ENCODE measurements at places on chromosomes 13 and 19.

DNA sequence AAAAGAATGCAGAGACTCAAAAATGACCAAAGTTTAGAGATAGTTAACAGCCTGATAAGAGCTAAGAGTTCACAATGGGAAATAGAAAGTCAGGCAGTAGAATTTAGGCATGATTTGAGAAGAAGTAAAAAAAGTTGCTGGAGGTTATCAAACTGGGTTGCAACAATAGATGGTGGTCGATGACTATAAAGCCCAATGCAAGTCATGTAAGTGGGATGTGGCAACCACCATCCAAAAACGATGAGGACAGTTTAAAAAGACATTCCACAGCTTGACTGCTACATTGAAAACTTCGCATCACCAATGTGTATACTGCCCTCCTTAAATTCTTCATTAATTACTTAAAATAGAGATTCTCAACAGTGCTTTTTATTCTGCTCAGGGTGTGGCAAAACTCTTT is 19.7 kb downstream of the ELF1 start:
- no peak for DNase-seq

- peak; percentile 23 for DNase-seq
Measured at GRCh38 chr13:112450904-112451240, 74.7 kb downstream of the SPACA7 start.

GRCh38 chr13:68380041-68380973 is 1150.2 kb upstream of the PCDH9 start:
- DNase-seq = no peak

- DNase-seq = no peak
Measured at GRCh38 chr19:52943134-52943883, 19.4 kb downstream of the ZNF816 start.

GRCh38 chr13:27965740-27966640 is 3.1 kb downstream of the CDX2 start:
- no peak for DNase-seq

GRCh38 chr13:51559946-51560735 is 24.1 kb upstream of the WDFY2 start:
- DNase-seq = peak; percentile 53

DNA sequence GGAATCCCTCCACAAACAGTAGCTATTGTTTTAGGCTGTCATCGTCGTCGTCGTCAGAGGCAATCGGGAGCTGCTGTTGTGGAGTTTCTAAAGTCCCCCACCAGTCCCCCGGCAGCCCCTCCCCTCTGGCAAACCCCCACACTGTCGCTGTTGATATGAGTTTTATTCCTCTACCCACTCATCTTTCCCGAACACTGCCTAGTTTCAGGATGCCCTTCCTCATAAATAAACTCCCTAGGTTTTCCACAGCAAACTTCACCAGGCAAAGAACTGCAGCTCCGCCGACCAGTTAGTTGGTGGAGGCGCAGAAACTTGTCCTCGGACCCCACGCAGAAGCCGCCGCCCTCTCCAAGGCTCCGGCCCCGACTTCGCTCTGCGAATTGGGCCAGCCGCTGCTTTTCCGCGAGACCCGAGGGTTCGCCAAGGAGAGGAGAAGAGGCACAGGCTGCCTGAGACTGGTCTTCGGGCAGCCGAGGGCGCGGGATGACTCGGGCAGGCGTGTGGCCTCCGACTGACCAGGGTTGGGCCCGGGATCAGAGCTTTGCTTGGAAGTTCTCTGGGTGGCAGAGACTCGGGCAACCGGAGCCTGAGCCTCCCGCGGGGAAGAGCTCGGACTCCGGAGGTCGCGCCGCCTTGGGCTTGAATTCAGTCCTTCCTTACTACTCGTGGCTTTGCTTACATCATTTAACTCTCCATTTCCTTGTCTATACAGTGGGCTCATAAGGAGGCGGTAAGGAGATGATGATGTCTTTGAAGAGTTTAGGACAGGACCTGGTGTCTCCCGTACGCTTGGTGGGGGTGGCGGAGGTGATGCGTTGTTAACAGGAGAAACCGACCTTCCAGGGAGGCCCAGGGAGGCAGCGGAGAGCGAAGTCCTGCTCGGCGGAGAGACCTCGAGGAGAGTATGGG is 7.9 kb downstream of the PDX1 start:
- peak; percentile 58 for DNase-seq

GRCh38 chr19:51271067-51271466 is 20.2 kb downstream of the SIGLECL1 start:
- DNase-seq = no peak

DNA sequence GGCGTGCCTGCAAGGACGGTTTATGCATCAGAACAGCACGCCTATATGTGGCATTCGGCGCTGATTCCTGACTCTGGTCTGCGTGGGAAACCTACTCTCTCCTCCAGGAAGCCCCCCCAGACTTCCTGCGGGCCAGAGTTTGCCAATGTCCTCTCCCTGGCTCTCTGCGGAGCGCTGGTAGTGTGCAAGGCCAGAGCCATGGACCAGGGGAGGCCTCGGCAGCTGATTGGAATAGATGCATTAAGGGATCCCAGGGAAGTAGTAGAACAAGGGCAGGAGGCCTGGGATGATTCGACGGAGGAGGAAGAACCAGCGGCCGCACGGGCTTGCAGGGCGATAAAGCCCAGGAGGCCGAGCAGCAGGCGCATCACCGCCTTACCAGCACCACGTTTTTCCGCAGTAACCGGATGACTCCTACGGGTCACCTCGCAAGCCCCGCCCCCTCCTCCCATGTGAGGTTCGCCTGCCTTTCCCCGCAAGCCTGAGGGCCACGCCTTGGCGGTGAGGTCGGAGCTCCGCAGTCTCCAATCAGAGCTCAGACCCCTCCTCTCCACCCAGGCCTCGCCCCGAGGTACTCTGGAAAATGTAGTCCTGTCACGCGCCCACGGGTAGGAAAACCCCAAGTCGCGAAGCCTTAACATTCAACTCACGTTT is 5.0 kb downstream of the CLEC11A start:
- DNase-seq = peak; percentile 92

GRCh38 chr13:30846311-30846710 is 59.8 kb upstream of the MEDAG start:
- DNase-seq = no peak

GRCh38 chr13:109333893-109334651 is 452.3 kb downstream of the IRS2 start:
- no peak for DNase-seq

- no peak for DNase-seq
Measured at GRCh38 chr19:28691683-28692082, 521.3 kb downstream of the UQCRFS1 start.

DNA sequence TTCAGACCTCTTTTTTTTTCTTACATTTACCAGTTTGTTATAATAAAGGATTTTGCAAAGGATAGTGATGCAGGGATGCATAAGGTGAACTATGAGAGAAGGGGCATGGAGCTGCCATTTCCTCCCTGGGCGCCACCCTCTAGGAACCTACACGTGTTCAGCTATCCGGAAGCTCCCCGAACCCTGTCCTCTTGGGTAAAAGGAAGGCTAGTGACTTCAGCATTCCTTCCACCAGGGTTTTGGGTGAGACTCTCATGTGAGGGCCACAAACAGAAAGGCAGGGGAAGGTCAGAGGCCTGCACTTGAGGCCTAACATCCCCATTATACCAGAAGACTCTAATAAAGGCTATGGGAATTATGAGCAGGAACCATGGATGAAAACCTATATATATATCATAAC is 57.3 kb downstream of the IFT88 start:
- DNase-seq = no peak

- DNase-seq = no peak
Measured at GRCh38 chr13:75454497-75454896, 27.5 kb downstream of the TBC1D4 start.

- no peak for DNase-seq
Measured at GRCh38 chr19:9139609-9140158, 513 bp upstream of the ZNF317 start.

- DNase-seq = no peak
Measured at GRCh38 chr19:34974646-34975045, 10.6 kb upstream of the ZNF792 start.

DNA sequence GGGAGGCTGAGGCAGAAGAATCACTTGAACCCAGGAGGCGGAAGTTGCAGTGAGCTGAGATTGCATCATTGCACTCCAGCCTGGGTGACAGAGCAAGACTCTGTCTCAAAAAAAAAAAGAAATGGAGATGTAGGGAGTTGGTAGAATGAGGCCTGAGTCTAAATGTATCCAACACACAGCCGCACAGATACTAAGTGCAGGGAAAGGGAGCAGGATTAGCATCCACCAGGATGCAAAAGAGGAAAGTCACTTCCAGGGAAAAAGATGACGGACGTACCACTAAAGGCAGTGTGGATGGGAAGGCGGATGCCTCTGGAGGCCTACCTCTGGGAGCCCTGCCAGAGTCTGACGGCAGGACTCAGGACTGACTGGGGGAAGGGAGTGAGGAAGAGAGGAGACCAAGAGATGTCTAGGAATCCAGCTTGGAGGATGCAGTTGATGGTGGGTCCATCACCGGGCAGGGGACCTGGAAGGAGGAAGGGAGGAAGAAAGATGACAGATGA is 6.8 kb downstream of the FAM98C start:
- DNase-seq = no peak

DNA sequence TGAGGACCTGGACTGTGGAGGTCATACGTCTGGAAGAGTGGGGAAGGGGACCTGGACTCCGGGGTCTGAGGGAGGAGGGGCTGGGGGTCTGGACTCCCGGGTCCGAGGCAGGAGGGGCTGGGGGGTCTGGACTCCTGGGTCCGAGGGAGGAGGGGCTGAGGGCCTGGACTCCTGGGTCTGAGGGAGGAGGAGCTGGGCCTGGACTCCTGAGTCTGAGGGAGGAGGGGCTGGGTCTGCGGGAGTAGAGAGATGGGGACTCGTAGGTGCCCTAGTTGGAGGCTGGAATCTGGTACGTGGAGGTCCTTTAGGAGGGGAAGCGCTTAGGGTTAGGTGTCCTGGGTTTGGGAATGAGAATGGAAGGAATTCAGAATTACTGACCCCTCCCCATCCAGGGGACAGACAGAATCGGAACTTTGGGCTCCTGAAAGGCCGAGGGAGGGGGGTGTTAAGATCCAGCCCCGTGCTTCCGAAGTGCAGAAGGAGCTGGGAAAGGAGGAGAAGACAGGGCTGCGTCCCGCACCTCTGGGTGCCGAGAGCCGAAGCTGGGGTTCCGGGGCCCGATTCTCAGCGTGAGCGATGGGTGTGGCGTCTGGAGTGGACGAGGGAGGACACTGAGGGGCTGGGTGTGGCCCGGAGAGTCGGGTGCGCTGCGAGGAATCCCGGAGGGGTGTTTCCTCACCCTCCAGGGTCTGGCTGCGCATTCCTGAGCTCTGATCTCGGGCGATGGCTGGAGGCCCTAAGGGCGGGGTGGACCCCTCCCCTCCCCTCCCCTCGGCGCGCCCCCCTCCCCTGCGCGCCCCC is 608 bp downstream of the MYADM start:
- DNase-seq = peak; percentile 89

DNA sequence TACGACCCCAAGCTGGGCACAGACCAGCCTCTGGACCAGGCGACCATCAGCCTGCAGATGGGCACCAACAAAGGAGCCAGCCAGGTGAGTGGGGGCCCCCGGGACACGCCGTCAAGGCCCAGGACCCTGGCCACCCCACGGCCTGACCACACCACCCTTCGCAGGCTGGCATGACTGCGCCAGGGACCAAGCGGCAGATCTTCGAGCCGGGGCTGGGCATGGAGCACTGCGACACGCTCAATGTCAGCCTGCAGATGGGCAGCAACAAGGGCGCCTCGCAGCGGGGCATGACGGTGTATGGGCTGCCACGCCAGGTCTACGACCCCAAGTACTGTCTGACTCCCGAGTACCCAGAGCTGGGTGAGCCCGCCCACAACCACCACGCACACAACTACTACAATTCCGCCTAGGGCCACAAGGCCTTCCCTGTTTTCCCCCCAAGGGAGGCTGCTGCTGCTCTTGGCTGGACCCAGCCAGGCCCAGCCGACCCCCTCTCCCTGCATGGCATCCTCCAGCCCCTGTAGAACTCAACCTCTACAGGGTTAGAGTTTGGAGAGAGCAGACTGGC is 9.6 kb downstream of the ELOF1 start:
- DNase-seq = no peak

DNA sequence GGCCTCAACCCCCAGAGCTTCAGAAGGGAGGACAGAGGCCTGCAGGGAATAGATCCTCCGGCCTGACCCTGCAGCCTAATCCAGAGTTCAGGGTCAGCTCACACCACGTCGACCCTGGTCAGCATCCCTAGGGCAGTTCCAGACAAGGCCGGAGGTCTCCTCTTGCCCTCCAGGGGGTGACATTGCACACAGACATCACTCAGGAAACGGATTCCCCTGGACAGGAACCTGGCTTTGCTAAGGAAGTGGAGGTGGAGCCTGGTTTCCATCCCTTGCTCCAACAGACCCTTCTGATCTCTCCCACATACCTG is 969 bp upstream of the CEACAM5 start:
- no peak for DNase-seq

GRCh38 chr19:56810260-56810659 is 30.3 kb downstream of the PEG3 start:
- no peak for DNase-seq

DNA sequence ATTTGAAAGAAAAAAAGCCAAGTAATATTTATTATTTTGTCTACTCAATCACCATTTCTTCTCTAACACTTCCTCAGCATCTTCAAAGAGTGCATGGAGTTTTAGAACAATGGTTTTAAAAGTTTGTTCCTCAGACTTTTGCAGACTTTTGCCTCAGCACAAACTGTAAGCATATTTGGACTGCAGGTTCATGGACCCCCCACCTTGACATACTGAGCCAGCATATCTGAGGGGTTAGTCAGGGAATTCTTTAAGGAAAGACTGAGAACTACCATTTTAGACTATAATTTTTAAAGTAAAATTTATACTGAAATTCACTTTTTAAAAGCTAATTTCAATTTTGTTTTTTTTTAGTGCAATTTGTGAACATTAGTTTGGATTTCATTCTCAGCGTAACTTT is 1676.8 kb upstream of the PCDH20 start:
- no peak for DNase-seq

DNA sequence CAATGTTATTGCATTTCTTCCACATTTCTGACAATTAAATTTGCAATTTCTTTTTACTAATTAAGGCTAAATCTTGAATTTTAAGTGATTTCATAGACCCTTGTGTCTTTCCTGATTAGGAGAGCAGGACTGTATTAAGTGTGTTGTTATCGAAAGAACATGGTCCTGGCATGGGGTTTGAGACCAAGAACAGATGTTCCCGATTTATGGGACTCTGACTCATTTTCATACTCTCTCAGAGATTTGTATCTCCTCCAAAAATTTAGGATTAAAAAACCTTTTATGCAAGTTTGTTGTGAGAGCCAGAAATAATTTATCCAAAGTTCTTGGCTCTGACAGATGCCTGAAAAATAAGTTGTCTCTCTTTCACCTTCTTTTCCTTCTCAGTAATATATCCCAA is 589.3 kb upstream of the ARGLU1 start:
- no peak for DNase-seq

DNA sequence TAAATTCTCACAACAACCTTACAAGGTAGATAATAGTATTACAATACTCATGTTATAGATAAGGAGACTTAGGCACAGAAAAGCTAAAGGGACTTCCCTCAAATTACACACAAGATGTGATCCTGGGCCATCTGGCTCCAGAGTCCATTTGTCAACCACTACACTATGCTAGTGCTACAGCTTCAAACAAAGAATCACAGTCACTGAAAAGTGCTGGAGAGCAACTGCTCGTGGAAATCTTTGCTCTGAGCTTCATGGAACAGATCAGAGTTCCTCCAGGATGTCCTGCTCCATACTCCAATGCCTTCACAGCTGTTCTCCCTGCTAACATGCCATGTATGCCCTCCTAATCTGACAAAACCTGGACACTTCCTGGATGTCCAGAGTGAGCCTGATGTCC is 271.2 kb downstream of the ENOX1 start:
- DNase-seq = no peak

GRCh38 chr19:39199025-39199424 is 2.3 kb downstream of the NCCRP1 start:
- DNase-seq = no peak

Data from activated CD4-positive, alpha-beta T cell treated with anti-CD3 and anti-CD28 coated beads, Interleukin-2, amount 10 ng/mL, durations not matched to agents 24 days and 14 days (primary cell).